ENCODE measurements at places on chromosomes 12 and 14.

- DNase-seq = no peak
Measured at GRCh38 chr14:43692706-43693105, 814.4 kb downstream of the FSCB start.

GRCh38 chr14:70810621-70811020 is 1.3 kb upstream of the MAP3K9 start:
- DNase-seq = no peak

DNA sequence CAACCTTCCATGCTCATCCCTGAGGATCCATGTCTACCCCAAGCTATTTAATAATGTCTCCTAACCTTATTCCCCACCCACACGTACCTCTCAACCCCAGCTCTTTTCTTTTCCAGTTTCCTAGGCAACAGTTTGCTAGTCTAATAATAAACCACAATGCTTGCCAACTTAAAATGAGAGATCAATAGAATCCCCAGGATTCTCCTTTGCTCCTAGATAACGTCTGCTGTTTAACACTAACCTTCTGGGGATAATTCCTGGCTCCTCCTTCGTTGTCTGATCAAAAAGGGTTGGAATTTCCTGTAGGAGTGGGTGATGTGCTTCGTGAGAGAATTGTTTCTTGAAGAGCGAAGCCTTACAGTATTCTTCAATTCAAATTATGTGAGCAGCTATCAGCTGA is 42.2 kb upstream of the DBX2 start:
- no peak for DNase-seq

- no peak for DNase-seq
Measured at GRCh38 chr12:97659117-97659880, 196.7 kb downstream of the RMST start.

GRCh38 chr12:13816394-13816793 is 165.0 kb downstream of the GRIN2B start:
- DNase-seq = no peak

DNA sequence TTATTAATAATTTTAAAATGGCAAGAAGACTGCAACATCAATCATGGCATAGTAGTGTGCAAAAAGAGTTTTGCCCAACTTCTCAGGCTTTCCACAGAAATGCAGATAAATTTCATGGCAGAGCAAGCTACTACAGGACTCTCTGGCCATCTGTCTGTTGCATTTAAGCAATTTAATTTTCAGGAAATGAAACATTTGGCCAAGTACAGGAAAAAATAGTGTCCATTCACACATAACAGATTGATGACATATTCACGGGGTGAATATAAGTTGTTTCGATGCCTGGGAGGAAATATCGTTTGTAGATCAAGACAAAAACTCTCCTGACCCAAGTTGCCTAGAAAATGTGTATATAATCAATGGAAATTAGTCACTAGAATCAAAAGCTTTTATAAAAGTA is 324.0 kb downstream of the PRKD1 start:
- no peak for DNase-seq

DNA sequence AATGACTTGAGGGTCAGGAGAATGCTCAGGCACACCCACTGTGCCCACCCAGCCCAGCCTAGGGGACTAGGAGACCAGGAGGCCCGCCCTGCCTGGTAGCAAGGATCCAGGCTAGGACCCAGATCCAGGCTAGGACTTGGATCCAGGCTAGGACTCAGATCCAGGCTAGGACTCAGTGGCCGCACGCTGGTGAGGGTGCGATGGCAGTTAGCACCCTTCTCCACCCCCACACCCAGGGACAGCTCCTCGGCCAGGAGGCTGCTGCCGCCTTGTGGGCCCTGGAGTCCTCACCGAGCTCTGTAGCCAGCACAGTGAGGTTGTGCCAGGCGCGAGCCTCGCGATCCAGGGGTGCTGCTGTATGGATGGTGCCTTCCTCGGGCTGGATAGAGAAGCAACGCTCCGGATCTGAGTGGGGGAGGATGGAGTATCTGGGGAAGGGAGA is 5.1 kb downstream of the CDH24 start:
- no peak for DNase-seq
